ENCODE measurements at places on chromosomes 7 and 10.
A peak's percentile ranks its signal among the peaks of the same experiment; 100 is the strongest.

- DNase-seq, result peak; percentile 39
Observed at GRCh38 chr7:142854372-142855113, at the start of gene EPHB6. Gene EPHB6, plus strand, starts transcription at chr7:142855076. Its CDS starts 8,152 bp downstream, at chr7:142863228.

DNA sequence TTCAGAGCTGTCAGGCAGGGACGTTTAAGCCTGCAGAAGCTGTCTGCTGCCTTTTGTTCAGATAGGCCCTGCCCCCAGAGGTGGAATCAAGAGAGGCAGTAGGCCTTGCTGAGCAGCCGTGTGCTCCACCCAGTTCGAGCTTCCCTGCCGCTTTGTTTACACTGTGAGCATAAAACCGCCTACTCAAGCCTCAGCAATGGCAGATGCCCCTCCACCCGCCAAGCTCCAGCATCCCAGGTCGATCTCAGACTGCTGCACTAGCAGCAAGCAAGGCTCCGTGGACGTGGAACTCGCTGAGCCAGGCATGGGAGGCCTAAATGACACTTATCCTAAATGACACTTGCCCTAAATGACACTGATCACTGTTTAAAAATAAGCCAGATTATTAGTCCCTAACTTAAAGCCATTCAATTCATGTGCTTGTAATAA is 6.8 kb upstream of the ASB15 start:
- DNase-seq, result no peak

DNA sequence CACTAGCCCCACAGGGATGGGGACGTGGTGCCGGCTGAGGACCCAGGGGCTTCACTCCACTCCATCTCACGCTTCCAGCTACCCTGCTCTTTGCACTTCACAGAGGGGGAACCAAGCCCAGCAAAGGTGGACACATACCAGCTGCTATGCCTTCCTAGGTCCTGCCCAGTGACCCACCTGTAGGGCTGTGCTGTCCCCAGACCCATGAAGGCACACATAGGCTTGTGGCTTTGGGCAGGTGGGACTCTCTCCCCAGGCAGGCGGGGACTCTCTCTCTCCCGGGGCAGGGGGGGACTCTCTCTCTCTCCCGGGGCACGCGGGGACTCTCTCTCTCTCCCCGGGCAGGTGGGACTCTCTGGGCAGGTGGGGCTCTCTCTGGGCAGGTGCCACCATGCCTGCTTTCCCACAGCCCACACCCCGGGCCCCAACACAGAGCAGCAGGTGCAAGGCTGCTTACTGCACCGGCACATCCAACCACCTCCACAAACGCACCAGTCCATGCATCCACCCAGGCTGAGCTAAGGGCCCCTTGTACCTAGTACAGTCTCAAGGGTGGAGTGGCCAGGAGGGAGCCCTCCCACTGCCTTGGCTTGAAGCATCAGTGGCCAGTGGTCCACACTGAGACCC is 13.8 kb upstream of the GPR146 start:
- DNase-seq, result no peak

GRCh38 chr7:36546331-36546730 is 156.7 kb downstream of the ANLN start:
- no peak for DNase-seq

DNA sequence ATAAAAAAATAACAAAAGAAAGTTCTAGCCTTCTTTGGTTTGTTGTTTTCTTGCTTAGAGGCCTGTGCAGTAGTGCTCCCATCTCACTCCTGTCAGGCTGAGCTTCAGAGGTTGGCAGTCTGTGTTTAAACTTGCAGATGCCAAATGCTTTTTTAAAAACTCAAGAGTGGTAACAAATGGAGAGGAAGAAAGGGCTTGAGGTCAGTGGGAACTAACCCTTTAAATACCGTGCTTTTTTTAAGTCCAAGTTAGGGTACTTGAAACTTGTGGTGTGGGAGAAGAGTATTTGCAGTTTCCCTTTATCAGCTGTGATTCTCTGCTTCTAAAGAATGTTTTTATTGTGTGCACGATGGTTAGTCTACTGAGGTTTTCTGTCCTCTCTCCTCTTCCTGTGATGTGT is 29.4 kb downstream of the ZRANB1 start:
- no peak for DNase-seq

DNA sequence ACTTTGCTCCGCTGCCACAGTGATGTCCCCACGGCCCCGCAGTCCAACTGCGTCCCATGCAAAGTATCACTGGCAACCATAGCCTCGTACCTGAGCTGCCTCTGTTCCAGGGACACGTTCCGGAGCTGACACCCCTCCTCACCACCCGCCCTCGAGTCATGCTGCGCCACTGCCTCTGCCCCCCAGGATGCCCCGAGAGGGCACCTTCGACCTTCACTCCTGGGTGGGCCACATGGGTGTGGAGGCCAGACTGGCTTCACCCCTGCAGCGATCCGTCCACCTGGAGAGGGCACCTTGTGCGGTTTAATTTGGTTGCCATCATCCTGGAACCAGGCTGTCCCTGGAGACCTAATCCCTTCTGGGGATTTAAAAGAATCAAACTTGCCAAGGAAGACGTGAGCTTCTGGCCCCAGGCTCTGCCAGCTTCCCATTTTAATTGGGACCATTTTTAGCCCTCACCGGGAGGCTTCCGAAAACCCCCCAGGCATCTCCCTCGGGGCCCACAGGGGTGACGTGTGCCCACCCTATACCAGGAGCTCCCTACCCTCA is 19.2 kb upstream of the TNRC18 start:
- DNase-seq, result no peak

GRCh38 chr10:32946108-32946507 is 11.9 kb downstream of the ITGB1 start:
- no peak for DNase-seq

DNA sequence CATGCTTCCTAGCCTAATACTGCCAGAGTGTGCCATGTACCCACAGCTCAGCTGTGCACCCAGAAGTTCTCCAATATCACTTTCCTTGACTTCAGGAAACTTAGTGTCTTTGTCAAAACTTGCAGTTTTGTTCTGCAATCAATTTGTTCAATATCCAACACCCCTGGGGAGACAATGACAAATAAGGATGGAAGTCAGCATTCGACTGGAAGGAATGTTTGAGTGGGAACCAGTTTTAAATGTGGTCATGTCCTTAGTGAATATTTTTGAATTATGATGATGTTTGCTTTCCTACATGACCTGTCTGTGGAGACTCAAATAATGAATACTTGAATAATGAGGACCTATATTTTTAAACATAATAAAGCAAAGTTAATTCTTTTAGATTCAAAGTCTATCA is 112.0 kb downstream of the ANK3 start:
- no peak for DNase-seq

- no peak for DNase-seq
Observed at GRCh38 chr7:141053626-141054025, 20.2 kb upstream of the TMEM178B start.

GRCh38 chr10:29719281-29719675 is 84.5 kb upstream of the SVIL start:
- DNase-seq, result no peak

DNA sequence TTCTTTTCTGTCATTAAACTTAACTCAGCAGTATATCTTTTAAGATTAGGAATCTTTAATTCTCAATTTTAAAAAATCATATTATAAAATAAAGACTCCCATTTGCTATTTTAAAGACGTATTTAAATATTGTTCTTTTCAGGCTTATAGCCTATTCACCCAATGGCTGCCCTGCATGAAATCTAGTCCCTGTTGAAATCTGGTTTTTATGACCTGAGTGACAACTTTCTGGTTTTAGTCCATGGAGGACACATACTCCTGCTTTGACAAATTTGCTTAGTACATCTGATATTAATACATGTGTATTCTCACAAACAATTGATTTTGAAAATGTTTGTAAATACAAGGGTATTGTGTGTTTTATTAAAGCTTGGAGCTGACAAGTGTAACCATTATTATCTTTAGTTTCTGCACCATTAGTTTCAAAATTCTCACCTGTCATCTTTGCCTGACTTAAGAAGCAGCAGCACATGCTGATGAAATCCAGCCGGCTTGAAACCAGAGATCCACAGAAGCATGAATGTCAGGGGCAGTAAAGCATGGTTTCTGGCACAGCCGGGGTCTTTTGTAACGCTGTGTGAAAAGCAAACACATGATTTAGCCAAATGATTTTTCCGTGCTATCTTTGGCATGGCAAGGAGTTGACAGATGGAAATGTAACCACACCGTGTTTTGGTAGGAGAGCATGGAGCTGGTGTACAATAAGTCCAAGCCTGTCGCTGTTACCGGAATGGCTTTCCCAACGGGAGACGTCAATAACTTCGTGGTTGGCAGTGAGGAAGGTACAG is 262.8 kb downstream of the DYNC1I1 start:
- DNase-seq, result no peak

GRCh38 chr10:8017277-8017676 is 37.2 kb upstream of the GATA3 start:
- no peak for DNase-seq

DNA sequence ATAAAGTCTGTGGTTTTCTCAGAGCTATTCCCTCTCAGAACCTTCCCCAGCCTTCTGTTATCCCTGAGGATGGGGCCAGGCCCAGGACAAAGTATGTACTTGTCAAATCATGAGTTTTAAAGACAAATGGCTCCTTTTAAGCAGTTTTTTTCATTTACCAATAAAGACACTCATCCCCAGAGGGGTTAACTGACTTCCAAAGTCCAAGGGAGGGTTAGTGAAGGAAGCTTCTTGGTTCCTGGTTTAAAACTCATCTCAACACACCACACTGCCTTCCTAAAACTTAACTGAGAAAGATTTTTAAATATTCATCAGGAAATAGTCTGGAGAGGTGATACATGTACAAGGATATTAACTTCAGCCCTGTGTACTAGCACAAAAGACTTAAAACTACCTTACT is 15.9 kb downstream of the NMT2 start:
- no peak for DNase-seq

DNA sequence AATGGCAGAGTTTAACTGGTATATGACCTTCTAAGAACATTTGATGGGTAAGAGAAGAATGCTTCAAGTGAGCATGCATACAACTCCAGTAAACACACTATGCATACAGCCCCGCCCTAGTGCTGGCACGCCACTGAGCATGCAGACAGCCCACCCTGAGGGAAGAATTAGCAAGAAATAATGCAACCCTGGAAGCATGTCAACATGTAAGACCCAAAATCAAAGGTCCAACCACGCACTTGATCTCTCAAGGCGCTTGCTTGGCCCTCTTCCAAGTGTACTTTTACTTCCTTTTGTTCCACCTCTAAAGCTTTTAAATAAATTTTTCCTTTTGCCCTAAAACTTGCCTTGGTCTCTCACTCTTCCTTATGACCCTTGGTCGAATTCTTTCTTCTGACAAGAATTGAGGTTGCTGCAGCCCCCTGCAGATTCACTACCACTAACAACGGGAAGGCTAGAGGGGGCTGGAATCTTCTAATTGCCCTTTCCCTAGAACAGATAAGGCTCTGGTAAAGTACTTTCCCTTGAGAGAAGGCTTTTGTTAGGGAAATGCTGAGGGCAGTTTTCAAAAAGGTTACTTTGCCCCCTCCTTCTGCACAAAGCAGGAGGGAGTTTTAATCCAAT is 3.4 kb downstream of the FAM24B start:
- no peak for DNase-seq

- no peak for DNase-seq
Observed at GRCh38 chr10:122561212-122561611, 658 bp downstream of the DMBT1 start.

All from activated CD4-positive, alpha-beta T cell treated with anti-CD3 and anti-CD28 coated beads for 1 hour (primary cell).